ENCODE measurements at places on chromosomes 7 and 10.

GRCh38 chr10:130994191-130994590 is 317.3 kb downstream of the TCERG1L start:
- no peak for DNase-seq

DNA sequence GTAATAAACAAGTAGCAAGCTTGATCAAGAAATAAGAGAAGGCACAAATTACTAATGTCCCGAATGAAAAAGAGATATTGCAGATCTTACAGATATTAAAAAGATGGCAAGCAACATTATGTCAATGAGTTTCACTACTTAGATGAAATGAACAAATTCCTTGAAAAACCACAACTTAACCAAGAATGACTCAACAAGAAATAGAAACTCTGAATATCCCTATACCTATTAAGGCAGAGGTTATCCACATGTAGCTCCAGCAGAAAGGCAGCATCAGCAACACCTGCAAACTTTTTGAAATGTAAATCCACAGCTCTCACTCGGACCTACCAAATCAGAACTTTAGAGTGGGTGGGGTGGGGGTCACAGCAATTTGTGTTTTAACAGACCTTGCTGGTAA is 33.6 kb downstream of the PDE1C start:
- DNase-seq, result no peak

DNA sequence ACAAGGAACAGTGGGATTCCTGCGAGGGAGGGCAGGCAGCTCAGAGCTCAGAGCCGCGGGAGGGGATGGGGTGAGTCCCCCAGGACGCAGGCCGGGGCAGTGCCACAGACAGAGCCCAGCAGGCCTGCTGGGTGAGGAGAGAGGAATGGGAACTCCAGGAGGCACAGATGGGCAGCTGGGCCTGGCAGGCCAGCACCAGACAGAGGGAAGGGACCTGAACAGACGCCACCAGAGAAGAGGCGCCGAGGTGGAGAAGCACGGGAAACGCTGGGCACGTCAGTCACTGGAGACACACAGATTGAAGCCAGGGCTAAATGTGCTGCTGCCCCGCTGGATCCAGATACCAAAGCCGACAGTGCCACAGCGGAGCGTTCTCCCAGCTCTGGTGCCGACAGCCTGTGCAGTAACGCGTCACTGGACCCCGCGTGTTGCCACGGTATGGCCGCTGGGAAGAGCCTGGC is 225.8 kb downstream of the MAD1L1 start:
- DNase-seq, result no peak

DNA sequence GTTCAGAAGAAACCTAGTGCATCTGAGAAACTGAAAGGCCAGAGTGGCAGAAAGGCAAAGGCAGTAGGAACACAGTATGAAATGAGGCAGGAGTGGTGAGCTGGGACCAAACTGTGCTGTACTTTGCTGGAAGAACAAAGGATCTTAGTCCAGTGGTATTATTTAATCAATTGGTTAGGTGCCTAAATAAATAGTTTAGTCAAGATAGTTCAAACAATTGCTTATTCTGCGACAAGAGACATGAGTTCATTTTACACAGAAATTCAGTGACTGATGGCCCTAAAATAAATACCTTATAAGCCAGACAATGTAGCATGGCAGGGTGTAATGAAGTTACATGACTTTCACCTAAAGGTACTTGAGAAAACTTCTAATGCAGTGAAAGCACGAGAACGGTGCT is 181.8 kb upstream of the LRRN3 start:
- DNase-seq, result no peak

GRCh38 chr10:11961771-11962170 is 80.8 kb downstream of the UPF2 start:
- DNase-seq, result no peak

All from CD4-positive, alpha-beta T cell treated with Interleukin-12 subunit alpha and Interleukin-12 subunit beta, for 1 hour (primary cell).